Activated naive CD4-positive, alpha-beta T cell treated with anti-CD3 and anti-CD28 coated beads, Interleukin-2, amount 50 U/mL, for 72 hours (primary cell): ENCODE measurements at places on chromosomes 2 and 18.

GRCh38 chr18:48841381-48842258, 109.1 kb downstream of the SMAD7 start:
- DNase-seq = no peak

- no peak for DNase-seq
Measured at GRCh38 chr2:40289771-40290404, 162.0 kb downstream of the SLC8A1 start.

DNA sequence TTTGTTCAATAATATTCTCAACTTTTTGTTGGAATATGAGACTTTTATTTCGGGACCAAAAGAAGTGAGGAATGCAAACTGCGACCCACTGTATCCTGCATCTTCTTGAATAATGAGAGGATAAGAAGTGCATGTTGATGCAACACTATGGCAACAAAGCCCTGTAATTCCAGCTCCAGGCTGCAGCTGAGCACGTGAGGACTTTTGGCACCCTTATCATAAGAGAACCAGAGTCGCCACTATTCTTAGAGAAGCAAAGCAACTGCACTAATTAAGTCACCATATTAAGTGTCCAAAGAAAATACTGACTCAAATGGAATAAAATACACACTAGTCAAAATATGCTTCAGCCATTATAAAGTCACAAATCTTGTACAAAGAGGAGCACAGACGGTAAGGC, 65.8 kb downstream of the FAM210A start:
- DNase-seq = no peak

DNA sequence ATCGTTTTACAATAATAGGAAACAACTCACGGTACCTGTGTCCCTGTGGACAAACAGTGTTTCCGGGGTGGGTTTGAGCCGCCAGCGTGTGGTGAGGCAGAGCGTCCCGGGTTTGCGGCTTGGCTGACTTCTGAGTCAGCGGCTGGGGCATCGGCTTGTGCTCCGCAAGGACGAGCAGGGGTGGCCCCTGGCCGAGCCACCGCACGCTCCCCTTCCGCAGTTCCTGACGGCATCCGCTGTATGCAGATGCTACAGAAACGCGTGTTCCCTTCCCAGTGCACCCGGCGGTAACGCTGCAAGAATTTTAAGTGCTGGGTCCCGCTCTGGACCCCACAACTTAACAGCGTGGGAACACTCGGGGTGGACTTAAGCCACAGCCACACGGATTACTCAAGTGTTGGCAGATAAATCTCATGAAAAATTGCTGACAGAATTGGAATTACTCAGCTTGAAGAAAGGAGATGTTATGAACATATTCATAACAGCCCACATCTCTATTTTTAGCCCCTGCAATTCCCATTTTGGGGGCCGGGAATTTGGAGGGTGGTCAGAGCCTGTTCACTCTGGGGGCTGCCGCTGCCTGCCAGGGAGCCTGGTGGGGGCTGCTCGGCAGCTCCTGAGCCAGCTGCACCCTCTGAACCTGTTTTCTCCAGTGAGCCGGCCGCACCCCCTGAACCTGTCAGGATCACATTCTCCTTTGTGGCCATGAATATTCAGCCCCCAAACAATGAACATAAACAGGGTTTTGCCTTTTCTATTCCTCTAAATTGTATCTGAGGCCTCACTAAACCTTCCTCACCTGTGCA, 12.6 kb upstream of the KCNG2 start:
- DNase-seq = peak; percentile 23

DNA sequence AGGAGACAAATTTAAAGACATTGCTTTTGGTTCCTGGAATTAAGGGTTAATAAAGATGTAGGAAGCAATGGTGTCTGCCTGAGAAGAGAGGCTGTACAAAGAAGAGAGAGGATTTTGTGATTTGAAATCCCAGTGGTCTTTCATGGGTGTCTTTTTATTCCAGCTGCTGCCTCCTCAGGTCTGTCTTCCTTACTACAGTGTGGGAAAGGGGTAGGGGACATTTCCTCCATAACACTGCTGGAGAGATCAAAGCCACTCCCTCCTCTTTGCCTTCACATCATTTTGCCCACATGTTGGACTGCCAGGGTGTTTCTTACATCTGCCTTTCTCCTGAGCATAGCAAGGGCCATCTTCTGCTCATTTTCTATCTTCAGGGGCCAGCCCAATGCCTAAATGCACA, 348.5 kb downstream of the EN1 start:
- DNase-seq = no peak

DNA sequence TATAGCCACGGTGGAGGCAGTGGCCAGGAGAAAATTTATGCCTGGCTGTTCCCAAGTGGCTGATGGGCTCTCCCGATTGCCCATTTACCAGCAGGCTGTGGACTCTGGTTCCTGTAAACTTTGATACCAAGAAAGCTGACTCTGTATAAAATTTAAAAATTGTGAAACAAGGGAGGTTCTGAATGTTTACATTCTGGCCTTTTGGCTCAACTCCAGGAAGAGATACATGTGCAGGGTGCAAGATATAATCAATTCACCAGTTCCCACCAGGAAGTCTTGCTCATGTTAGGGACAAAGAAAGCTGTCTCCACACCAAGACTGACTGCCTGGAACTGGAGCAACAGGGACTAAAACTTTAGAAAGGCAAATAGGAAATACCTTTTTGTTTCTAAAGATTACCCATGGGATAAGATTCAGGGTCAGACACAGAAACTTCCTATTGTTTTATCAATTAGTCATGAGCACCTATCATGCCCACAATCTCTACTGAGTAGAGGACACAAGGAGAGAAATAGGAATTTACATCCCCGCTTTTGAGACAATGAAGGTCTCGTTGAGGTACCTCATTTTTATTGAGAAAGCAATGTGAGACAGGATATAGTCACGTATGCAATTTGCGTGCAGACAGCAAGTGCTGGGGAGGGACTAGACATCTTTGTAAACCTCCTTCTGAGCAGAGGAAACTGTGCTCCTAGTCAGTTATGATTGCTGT, 123.5 kb downstream of the LIPG start:
- no peak for DNase-seq

DNA sequence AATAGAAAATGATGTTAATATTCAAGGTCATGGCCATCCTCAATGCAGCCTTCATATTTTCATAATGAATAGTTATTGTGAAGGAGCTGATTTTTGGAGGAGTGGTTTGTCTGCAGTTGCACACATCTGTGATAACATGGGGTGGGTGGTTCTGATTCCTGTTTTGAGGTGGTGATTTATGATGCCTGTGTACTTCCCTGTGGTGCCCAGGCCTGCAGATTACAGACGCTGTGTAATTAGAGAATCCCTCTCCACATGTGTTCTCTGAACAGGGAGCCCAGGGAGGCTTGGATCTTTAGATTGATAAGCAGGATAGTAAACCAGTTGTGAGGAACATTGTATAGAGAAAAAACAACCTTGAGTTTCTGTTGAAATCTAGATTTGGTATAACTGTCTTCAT, 117.5 kb downstream of the AGAP1 start:
- no peak for DNase-seq

DNA sequence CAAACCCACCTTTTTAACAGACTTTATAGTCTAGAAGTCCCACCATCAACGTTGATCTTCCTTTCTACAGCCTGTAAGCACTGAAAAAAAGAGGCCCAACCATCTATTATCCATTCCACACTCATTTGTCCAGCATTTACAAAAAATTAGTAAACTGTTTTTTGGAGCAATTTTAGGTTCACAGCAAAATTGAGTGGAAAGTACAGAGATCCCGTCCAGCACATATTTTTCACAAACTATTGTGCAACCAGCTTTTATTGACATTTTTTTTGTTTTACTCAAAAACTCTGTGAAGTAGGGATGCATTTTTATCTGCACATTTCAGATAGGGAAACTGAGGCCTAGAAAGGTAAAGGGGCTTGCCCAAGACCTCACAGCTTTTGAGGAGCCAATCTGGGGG, 68.6 kb downstream of the TNP1 start:
- no peak for DNase-seq

GRCh38 chr18:5304232-5304631, 8.7 kb upstream of the ZBTB14 start:
- no peak for DNase-seq

- DNase-seq = no peak
Measured at GRCh38 chr2:171008550-171009205, 79.6 kb downstream of the GORASP2 start.

DNA sequence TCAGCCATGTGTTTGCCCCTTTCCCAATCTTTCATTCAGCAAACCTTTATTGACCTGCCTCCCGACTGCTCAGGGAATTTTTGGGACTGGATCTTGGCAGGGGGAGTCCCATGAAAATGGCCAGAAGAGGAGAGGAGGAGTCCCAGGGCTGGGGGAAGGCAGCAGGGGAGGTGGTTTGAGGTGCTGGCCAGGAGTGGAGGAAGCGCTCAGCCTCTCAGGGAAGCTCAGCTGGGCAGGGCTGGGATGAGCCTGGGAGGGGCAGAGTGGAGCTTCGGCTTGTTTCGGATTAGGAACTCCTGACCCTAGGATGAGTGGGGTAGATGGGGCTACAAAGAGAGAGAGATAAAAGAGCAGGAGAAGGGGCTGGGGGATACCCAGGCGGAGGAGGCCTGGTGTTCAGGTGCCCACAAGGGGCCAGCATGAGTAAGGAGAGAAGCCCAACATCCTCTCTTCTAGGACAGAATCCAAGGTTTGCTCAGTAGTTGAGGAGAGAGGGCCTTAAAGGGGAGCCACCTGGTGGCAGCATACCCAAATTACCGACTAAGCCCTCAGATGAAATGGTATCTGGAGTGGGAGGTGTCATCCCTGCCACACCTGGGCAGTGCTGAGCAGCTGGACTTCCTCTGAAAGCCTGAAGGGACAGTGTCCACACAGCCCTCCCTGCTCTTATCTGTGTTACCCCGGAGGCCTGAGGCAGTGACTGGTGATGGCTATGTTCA, 91.1 kb downstream of the INHBB start:
- no peak for DNase-seq

GRCh38 chr2:191611614-191612013, 66.3 kb upstream of the NABP1 start:
- DNase-seq = no peak

DNA sequence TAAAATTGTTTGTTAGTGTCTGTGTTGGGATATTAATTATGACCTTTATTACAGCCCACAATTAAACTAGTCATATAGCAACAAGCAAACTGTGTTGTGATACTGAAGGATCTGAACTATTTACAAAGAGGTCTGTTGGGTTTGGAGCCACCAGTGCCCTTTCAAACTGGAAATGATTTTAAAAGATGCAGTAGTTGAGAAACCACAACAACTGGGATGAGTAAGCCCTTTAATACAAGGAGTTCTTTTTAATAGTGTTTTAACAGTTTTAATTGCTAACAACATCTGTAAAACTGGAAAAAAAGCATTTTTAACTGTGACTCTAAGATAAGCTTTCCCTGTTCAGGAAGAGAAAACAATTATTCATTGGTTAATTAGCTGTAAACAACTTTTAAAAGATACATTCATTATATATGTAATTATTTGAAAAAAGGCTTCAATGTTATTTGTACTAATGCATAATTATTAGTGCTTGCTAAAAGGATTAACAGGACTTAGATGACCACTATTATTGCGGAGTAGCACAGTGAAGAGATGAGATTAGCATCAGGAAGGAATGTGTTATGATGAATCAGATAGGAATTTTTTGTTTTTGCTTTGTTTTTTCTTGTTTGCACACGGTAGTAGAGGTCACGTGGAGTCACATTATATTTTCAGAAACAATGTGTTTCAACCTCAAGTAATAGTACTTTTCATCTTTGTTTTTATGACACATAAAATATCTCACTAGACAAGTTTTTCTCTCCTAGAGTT, 392.7 kb upstream of the FANCL start:
- DNase-seq = no peak

DNA sequence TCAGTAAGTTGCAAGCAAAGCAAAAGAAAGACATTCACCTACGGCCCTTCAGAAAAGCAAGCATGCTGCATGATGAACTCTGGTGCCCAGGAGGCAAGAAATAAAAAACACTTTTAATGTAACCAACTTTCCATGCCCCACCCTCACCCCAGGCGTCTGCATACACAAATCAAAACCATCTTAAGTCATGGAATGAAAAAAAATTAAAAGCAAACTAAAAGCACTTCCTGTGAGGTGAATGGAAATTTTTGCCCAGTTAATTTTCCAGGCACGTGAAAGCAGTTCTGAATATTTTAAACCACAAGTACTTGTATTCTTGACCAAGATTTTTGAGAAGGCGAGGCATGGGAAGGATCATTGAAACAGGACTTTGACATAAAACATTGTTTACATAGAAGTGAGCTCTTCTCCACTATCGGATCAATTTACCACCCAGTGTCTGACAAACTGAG, 2.5 kb upstream of the ICOS start:
- peak; percentile 54 for DNase-seq

- DNase-seq = no peak
Measured at GRCh38 chr2:82234283-82234874, 1929.8 kb upstream of the LRRTM1 start.

DNA sequence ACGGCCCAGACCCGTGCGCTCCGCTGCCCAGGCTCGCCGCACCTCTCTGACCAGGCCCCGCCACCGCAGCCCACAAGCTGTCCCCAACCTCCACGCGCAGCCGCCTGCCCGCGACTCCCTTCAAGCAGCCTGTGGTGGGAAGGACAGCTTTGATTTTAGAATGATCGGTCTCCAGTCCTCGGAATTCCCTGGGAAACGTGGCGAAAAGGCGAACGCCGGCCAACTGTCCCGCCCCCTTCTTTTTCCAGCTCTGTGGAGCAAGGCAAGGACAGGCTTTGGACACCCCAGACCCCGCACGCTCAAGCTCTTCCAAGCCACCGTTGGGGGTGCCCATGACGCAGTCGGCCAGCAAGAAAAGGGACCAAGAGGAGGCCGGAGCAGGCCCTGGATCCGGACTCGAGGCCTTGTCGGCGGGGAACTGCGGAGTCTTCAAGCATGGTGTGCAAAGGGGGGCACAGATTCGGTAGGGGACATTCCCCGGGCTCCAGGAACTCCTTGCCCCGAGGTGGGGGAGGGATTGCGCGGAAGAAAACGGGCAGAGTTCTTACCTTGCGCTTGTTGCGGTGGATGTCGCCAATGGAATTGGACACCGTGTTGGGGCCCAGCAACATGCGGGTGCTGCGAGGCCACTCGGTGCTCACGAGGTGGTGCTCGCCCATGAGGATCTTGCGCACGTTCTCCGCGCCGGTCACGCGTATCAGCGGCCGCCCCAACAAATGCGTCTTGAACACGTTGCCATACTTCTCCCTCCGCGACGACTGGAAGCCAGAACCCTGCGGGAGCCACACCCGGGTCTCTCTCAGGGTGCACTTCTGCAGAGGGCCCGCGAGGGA, 4.0 kb downstream of the CYP26B1 start:
- DNase-seq = peak; percentile 50

GRCh38 chr2:160006475-160006874, 55.9 kb downstream of the PLA2R1 start:
- no peak for DNase-seq

GRCh38 chr2:10267551-10268465, 34.9 kb upstream of the HPCAL1 start:
- DNase-seq = no peak

GRCh38 chr2:234335661-234336228, 161.1 kb downstream of the ARL4C start:
- DNase-seq = peak; percentile 75
